ENCODE measurements at places on chromosomes 1 and 21. TPM values are rescaled to one million over a fixed set of nuclear protein-coding genes. Genes with fewer than 3 reads are reported as not detected.

- no peak for DNase-seq
These were observed 158.2 kb downstream of the TGFBR3 start for GRCh38 chr1:91727763-91728162.

DNA sequence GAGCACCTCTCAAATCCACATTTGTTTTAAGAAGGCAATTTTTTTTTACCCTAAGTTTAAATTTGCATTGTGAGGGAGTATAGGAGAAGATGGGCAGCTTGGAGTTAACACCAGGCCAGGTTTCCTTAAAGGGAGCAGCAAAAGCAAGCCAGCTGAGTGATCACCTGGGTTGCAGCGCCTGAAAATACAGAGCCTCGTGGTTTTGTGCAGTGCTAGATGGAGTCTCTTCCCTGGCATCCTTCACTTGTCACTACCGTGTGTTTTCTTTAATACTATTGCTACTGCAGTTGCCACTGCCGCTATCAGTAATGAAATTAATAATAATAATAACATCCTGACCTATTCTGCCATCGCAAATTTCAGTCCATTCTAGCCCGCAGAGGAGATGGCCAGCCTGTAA, 35.2 kb upstream of the VAV3 start:
- DNase-seq = no peak

GRCh38 chr1:12059722-12060464, 3.2 kb upstream of the TNFRSF8 start:
- DNase-seq = no peak

Gene FLG2
- not detected for total RNA-seq

Gene TBX19
- 0.34 TPM for total RNA-seq

GRCh38 chr21:45364468-45365185, 40.3 kb upstream of the COL18A1 start:
- DNase-seq = peak; percentile 82

GRCh38 chr1:208100906-208101305, 143.3 kb downstream of the PLXNA2 start:
- DNase-seq = no peak

DNA sequence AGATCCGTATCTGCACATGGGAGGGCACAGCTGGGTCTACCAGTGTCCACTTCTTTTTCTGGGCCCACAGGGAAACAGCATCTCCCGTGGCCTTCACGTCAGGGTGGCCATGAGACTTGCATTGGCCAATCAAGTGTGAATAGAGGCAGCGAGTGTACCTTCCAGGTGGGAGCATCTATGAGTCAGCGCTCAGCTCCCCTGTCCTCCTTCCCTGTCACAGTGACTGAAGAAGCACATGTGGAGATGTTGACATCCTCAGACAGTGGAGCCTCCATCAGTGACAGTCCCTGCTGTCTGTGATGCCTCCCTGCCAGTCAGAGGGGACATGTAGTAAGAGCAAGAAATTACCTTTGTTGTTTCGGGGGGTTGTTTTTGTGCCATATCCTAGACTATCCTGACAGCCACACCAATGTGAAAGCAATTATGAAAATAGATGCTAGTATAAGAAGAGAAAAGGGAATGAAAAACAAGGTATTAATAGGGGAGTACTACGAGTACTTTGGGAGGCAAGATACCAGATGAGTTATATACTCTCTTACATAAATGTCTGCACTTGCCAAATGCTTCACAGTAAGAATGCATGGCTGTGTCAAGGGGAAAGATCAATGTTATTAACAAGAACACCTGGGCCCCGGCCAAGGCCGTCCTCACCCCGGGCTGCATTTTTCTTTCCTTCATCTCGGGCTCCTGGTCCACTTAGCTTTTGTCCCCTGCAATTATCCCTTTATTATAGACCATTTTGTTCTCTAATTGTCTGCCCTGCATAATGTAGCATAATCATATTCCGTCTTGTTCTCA, 86.0 kb downstream of the MATN1 start:
- no peak for DNase-seq

Gene STYXL2
- total RNA-seq = 2.6 TPM

DNA sequence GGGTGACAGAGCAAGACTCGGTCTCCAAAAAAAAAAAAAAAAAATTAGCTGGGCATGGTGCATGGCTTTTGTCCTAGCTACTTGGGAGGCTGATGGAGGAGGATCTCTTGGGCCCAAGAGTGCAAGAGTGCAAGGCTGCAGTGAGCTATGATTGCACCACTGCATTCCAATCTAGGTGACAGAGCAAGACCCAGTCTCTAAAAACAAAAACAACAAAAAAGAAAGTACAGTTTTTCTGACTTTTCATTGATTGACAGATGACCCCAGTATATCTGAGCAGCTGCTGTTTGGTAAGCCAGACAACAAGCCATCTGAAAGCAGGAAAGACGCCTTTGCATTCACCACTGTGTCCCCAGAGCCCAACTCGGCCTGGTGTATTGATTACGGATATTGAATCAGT, 10.9 kb upstream of the DPT start:
- no peak for DNase-seq

GRCh38 chr1:220504329-220504728, 23.6 kb upstream of the MARK1 start:
- no peak for DNase-seq

Gene ANGPTL3
- not detected for total RNA-seq

DNA sequence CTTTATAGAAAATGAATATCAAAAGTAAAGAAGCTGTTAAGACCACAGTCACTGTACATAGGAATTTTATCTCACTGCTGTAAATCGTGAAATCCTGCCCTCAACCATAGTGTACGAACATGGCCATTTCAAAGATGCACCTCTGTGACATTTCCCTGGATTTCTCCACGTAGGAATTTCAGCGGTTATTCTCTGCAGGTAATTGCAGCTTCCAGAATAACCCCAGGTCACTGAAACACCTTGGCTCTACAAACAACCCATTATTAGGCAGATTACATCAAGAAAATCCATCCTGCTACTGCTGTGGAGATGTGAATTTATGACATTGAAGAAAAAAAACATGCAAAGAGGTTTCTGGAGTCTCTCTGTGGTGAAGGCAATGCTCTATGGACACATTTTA, 196.2 kb upstream of the USP25 start:
- no peak for DNase-seq

DNA sequence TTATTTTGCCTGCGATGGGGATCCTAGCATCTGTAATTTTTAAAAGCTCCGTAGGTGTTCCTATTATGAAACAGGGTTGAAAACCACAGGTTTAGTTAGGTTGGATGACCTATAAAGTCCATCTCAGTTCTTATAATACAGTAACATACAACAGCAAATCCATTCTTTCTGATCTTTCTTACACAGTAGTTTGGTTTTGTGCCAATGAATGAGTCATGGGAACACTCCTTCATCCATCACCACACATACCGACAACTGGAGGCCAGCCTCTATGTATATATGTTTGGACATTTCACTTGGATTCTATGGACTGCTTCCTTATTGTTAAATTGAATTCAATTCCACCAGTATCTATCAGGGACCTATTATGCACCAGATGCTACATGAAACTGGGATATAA, 118.4 kb upstream of the L1TD1 start:
- peak; percentile 71 for DNase-seq

Gene VAV3
- 0.64 TPM for total RNA-seq

- DNase-seq = no peak
These were observed 479.2 kb upstream of the LRRC7 start for GRCh38 chr1:69088571-69088970.

DNA sequence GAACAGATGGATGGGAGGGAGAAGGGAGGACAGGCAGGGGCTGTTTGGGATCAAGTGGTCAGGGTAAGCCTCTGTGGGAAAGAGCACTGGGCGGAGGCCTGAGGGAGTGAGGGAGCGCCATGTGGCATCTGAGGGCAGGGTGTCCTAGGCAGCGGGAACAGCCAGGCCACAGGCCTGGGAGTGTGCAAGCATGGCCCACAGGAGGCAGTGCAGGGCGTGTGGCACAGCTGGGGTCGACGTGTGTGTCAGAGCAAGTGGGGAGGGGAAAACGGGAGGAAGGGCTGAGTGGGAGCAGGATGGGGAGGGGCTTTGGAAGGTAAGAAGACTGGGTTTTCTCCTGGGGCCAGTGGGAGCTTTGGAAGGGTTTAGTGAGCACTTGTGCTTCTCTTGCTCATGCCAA, 143.4 kb downstream of the SYF2 start:
- DNase-seq = no peak

Gene ZNF695
- total RNA-seq = 5.8 TPM

DNA sequence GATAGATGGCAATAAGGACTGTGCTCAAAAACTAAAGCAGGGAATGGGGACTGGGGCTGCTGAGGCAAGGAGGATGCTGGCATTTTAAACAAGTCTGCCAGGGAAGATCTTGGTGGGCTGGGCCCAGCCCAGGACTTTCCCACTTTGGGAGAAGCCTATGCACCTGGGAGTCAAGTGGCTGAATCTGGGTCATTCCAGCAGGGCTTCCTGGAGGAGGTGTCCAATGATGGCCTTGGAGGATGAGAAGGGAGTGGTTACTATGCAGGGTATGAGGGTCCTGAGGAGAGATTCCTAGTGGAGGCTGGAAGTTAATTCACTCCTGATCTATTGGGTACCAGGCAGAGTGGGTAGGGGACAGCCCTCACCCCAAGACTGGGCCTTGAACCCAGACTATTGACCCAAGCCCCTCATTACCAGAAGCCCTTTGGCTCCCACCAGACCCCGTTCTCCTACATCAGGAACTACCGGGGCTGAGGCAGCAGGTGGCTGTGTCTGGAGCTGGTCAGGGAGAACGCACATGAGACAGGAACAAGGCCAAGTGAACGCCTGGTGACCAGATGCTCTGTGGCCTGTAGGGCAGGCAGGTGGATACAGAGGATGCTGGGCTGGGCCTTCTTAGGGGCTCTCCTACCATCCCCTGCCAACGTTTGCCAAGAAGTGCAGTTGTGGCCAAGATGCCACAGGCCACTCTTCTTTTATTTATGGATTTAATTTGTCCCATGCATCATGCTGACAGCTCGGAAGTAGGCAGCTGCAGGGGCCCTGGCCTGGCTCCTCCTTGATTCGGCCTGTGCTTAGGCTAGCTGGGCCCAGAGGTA, 18.3 kb upstream of the LRP8 start:
- DNase-seq = no peak
